ENCODE measurements at places on chromosomes 3 and 15.

DNA sequence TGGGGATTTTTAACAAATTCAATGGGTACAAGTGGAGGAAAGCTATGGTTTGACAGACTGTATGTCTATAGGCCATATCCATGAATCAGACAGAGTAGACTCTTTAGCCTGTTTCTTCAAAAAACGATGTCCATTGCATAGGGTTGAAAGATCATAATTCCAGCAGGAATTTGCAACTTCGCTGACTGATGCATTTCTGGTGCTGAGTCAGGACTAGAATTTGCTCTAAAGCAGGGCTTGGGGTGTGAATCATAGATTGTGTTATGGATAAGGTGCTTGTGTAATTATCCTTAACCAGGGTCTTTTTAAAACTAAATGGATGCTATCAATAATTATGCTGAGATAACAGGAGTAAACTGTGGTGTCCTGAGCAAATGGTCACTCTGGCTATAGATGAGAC is 200.4 kb upstream of the TBC1D5 start:
- DNase-seq = no peak

DNA sequence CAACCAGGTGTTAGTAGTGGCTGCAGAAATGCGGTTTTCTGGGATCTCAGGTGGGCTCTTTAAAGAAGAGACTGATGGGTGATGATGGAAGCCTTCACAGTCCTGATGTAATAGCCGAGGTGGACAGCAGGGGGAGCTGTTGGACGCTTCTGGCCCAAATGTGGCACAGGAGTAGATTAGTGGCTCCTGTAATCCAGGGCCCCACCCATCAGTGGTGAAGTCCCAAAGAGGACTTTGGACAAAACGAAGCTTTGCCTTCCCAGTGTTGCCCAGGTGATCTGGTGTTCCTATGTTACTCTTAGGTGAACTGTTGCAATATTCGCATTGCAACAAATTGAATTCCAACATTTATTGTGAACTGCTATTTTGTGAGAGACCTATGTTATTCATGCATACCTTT is 31.8 kb upstream of the MYZAP start:
- DNase-seq = peak; percentile 77

DNA sequence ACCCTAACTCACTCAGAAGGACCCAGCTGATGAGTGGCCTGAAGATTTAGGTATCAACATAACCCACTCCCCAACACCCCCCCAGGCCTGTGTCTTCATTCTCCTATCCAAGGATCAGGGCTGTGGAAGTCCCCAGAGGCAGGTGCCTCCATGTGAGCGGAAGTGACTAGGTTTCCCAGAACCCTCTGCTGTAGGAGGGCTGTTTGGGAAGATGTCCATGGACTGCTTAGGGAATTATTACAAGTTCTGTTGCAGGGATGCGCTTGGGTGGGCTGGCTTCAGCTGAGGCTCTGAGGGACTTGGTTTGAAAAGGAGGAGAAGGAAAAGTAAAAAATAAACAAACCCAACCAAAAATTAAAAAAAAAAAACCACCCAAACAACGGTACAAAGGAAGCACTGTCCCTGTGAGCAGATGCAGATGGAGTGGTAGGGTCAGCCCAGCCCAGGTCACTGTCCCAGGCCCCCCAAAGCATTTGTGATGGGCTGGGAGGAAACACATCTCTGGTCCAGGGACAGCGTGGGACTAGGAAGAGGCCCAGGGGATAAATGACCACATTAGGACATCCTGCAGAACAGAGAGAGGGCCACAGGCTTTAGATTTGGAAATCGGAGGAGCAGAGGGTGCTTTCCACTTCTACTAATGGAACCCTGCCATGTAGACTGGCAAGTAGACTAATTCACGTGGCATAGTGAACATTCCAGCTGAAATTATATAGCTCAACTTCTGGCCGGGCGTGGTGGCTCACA is 12.2 kb upstream of the APOD start:
- DNase-seq = no peak

GRCh38 chr15:39781147-39781966 is 1.3 kb downstream of the FSIP1 start:
- no peak for DNase-seq

DNA sequence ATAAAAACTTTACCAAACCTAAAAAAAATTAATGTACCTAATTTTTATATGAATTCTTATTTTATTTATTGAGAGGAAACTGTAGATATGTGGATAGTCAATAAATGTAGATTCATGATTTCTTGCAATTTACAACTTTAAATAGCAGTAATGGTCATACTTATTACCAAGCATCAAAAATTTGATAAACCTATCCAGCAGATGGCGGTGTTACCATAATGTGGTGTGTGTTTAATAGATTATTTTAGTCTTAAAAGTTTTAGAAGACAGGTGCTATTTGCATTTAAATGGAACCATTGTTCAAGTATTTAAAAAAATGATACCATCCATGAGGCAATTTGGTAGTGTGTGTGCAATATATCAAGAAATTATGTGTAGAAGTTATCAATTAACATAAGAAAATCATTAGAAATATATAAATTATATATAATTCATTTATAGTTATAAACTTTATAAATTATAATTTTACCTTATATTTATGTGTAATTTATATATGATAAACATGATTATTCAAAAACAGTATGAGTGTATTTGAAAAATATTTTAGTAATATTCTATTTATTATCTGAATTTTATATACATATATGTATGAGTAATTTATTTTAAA is 176.0 kb upstream of the BCHE start:
- DNase-seq = no peak

DNA sequence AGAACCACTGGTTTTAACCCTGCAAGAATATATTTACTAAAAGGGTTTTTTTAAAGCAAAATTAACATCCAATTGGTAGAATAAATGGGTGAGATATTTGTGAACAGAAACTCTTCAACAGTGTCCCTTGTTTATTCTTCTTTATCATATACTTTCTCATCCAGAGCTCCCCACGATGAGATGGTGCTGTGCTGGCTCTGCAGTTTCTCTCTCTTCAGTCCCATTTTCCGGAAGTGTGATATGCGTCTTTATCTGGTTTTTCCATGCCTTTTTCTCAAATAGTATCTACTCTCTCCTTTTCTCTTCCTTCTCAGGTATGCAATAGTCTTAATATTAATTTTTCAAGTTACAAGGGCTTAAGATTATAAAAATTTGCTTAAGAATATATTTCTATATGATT is 1.5 kb downstream of the EAF2 start:
- no peak for DNase-seq

DNA sequence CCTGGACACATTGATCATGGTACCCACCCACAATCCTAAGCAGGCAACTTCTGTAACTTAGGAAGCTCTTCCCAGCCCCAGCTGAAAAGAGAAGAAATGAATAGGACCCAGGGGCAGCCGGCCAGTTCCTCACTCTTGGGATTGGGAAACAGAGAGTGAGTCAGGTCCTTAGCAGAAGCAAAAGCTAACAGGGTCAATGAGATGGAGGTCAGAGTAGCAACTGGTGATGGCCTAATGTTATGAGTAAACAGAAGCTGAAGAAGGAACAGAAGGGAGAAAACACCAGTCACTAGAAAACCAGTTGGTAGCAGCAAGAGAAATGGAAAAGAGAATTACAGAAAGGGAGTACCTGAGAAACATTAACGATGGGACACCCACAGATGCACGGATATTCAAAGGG is 20.0 kb downstream of the RIOX2 start:
- DNase-seq = no peak

DNA sequence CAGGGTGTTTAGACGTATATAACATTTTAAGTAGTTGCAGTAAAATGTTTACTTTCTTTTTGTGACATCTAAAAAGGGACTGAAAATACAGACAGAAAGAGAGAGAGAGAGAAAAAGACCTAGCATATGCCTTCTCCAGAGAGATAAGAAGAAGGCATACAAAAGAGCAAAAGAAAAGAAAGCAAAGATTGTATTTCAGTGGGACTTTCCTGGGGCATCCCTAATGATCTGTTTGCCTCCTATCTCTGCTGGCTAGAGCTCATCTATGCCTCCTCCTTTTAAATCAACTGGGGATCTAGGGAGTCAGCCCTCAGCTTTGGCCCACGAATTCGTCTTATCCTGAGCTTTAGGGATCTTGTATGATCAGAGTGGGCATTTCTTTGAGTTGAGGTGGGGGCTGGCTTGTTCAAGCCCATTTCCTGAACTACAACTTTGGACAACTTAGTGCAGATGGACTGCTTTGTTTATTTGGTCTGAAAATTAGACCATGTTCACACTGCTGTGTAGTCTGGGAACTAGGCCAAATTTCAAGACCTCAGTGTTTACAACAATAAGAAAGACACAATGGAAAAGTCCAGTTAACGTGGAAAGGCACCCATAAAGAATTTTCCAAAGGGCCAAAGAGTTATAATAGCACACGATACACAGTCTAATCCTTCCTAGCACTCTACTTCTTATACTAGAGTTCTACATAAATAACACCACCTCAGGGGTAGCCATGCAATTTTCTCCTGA is 61.0 kb downstream of the ATP8B4 start:
- no peak for DNase-seq

DNA sequence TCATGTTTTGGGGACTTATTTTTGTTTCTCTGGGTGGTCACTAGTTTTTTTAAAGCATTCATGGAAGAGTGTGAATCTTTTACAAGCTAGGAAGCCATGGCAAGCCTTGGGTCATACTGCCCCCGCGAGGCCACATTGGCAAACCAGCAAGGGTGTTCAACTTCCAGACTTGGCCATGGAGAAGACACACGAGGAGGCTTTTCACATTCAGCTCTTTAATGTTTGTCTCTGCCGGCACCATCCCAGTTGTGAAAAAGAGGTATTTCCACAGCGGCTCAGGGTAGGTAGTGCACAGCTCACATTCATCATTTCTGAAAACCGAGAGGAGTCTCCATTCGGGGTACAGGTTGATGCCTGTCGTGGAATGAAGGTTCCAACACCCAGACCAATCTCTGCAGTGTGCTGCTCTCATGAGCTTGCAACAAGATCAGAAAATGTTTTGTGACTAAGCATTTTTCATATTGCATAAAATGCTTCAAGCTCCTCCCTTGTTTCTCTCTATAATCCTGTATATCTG is 7.7 kb downstream of the CCR5 start:
- DNase-seq = peak; percentile 73

- DNase-seq = no peak
Observed at GRCh38 chr3:136196064-136196400, at the start of gene MSL2. TSS of gene MSL2 (minus strand) at chr3:136196335. CDS start at chr3:136195113, 1,222 bp downstream.

GRCh38 chr15:29142129-29142747 is 127.4 kb downstream of the NSMCE3 start:
- DNase-seq = peak; percentile 14

GRCh38 chr3:24199775-24200247 is 254.7 kb downstream of the NR1D2 start:
- DNase-seq = no peak

DNA sequence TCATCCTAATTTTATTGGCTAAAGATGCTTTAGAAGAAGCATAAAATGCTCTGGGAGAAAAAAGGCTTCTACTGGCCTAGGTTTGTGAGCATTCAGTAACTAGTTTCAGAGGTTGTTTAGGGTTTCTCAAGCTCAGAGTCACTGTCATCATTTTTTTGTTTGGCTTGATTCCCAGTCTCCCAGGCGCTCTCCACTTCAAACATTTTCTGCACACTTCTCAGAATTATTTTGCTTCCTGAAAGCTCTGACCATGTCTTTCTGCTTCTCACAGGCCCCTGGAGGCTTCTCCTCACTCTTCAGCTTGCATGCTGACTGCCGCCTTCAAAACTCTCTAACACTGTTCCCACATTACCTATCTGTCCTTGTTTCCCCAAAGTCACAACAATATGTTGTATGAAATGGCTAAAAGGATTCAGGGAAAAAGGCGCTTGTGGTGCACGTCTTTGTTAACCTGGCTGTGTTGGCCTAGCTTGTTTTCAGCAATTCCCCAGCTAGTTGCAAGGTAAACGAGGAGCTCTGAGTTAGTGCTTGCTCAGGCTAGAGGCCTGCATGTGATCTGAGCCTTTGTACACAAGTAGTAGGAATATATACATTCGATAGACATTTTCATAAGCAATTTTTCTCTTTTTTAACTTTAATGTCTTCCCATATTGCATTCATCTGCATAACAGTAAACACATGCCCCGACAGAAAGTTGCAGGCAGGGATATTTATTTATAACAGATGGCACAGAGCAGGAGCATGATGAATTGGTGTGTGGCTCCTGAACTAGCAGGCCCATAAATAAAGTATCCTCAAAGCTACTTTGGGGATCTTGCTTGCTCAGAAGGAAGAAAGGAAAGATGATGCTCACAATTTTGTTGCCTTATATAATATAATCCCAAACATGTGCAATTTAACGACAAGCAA is 129.2 kb upstream of the DPH6 start:
- DNase-seq = no peak

DNA sequence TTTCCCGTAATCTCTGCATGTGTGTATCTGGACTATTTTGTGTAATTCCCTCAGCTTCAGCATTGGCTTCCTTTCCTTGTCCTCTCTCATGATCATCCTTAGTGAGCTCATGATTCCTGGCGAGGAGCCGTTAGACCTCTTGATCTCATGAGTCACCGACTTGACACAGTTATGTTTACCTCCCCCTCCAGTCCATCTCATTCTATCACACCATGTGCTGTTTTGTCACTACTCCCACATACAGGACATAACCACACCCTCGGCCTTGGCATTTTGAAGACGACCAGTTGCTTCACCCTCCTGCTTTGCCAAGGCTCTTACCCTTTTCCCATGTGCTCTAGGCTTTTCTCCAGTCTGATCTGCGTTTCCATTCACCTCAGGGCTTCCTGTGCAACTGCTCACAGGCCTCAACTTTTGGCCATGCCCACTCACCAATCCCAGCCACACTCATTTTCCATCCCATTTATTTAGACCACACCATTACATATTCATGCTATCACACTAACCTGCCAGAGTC is 41.5 kb downstream of the CP start:
- no peak for DNase-seq

DNA sequence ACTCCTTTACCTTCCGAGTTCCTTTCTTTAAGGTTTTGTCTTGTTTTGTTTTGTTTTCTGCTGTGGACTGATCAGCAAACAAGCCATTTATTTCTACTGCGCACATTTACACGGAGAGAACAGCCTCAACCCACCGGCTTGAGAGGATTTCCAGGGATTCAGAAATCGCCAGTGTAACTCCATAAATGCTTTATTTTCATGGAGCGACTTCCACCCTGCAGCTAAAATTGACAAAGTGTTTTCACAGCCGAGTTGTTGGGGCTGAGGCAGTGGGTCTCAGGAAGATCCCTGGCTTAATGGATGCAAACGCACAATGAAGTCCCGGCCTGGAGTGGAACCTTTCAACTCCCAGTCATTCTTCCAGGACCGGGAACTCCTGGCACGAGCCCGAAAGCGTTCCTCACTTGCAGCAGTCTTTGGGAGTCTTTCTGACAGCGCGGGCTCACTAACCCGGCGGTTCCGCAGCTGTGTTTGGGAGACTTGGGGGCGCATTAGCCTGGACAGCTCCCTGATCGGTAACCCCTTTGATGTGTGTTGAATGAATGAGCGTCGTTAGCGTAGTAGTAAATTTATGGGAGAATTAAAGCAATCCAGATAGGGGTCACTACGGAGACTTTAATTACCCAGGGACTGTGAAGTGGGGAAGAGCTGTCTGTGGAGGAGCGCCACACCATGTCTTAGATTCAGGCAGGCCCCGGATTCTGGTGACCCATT is 785 bp upstream of the MYRIP start:
- DNase-seq = peak; percentile 80

DNA sequence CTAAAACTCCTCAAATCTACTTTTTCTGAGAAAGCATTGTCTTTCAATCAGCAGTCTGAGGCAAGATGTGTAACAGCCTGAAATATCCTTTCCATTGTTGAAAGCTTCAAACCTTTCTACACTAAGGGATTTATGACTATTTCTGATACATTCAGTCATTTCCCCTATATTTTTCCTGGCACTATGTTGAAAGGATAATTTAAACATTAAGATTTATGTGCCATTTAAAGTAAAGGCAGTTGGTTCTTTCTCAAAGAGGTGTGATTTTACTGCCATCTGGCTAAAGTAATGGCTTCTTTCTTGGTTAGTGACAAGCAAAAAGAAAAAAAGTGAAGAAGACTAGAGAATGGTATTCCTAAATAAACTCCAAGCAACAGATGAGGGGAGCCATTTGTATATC is 249.6 kb upstream of the COL8A1 start:
- no peak for DNase-seq

Data from H9 (cell line).